ENCODE measurements at places on chromosomes 2 and 18.

- no peak for DNase-seq
These were observed 107.2 kb upstream of the SPRED2 start for GRCh38 chr2:65539633-65540032.

DNA sequence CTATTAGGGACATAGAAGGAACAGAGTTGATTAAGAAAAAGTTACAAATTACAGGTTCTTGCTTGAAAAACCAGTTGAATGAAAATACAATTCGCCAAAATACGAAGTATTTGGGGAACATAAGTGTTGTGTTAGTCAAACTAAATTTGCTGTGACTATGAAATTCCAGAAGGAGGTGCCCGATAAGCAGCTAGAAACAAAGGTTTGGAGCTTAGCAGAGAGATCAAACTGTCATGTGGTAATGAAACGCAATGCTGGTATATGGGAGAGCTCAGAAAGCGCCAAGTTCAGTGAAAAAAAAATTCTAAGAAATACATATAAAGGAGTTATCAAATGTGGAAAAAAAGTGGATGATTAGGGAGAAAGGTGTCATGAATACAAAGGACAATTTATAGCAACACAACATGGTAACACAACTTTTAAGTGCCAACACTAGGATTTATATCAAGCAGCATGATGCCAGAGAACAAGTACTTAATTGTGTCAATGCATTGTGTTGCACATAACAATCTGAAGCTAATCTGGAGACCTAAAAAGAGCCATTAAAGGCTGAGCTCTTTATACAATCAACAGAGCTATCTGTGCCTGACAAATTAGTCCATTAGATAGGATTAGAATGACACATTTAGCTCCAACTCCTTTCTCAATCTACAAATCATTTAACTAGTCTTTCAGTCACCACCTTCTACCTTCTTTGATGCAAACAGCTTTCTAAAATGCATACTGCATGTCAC, 31.2 kb downstream of the SMAD2 start:
- DNase-seq: no peak

DNA sequence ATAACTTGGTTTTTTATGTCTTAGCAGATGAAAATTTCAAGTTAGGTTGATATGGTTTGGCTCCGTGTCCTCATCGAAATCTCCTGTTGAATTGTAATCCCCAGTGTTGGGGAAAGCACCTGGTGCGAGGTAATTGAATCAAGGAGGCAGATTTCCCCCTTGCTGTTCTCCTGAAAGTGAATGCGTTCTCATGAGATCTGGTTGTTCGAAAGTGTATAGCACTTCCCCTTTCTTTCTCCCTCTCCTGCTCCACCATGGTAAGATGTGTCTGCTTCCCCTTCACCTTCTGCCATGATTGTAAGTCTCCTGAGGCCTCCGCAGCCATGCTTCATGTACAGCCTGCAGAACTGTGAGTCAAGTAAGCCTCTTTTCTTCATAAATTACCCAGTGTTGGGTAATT, 242.1 kb upstream of the TNP1 start:
- no peak for DNase-seq

GRCh38 chr2:137155356-137156104, 390.2 kb downstream of the THSD7B start:
- DNase-seq: peak; percentile 26

DNA sequence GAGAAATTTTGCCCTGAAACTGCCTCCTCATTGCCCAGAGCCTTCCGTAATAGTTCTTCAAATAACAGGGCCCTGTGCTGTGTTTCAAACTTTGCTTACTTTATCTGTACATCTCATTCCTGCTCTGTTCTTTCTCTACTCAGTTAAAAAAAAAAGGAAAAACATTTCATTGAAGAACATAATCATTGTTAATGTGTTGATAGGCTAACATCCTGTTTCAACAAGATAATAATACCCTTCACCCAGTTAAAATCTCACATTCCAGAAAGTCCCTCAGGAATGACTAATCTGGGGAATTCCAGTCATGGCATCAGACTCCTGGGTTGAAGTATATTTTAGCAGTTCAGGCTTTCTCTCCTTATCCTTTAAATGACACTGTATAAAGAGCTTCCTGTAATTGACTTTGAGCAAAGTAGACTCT, 45.6 kb upstream of the ITGAV start:
- peak; percentile 47 for DNase-seq
